Stimulated activated CD8-positive, alpha-beta memory T cell treated with anti-CD3 and anti-CD28 coated beads, Interleukin-4, amount 100 ng/mL, for 48 hours (primary cell): ENCODE measurements at places on chromosomes 11 and 22.

DNA sequence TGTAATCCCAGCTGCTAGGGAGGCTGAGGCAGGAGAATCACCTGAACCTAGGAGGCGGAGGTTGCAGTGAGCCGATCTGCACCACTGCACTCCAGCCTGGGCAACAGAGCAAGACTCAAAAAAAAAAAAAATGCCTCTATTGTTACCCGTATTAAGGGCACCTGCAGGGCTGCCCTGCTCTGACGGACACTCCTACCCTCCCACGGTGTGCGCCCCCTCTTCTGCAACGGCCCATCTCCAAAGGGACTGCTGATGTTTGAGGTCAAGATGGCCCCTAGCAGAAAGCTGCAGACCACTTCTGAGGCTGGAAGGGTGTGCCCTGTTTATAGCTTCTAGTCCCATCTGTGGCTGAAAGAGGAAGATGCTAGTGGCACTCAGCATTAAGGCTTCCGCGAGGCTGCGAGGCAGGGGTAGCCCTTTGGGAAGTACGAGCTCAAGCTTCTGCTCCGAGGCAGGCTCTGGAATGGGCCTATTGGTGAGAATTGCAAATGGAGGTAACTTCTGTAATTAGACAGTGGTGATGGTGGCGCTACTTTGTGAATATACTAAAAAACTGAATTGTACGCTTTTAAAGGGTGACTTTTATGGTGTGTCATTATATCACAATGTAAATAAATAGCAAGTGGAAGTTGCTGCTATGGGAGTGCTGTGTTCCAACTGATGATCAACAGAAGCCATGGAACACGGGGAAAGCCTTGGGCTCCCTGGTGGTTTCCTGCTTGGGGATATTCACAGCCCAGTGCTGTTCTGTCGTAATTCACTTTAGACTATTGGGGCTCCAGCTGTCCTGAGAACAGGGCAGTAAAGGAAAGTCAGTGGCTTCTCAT lies 24.3 kb downstream of the ARFGAP2 start:
- DNase-seq = no peak

- DNase-seq = no peak
These were observed 51.3 kb upstream of the FLI1 start for GRCh38 chr11:128642571-128642970.

- no peak for DNase-seq
These were observed 40.5 kb downstream of the GRAMD4 start for GRCh38 chr22:46660604-46661201.

GRCh38 chr11:120958185-120958584 lies 65.7 kb upstream of the TBCEL start:
- DNase-seq = no peak

GRCh38 chr22:44426981-44427380 lies 71.1 kb downstream of the RTL6 start:
- no peak for DNase-seq

- DNase-seq = no peak
These were observed 36.8 kb downstream of the SERPINH1 start for GRCh38 chr11:75598900-75599299.

GRCh38 chr22:49999063-49999945 lies 13.3 kb downstream of the IL17REL start:
- peak; percentile 53 for DNase-seq

- DNase-seq = no peak
These were observed 977.7 kb downstream of the JRKL start for GRCh38 chr11:97367406-97368083.

DNA sequence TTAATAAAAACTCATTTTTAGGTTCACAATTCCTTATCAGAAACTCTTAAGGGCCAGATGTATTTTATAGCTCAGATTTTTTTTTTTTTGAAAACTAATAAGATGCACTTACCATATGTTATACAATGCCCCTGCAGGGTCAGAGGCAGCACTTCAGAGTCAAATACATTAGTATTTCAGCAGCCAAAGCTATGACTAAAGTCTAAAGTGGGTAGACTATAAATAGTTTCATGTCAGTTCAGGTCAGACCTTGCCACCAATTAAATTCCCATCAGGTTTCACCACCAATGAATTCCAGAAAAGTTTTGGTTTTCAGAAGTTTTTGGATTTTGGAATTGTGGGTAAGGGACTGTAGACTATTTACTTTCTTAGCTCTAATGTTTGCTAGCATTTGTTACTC lies 75.9 kb downstream of the FAM83F start:
- no peak for DNase-seq

- DNase-seq = no peak
These were observed 131.6 kb downstream of the MN1 start for GRCh38 chr22:27669798-27670599.

DNA sequence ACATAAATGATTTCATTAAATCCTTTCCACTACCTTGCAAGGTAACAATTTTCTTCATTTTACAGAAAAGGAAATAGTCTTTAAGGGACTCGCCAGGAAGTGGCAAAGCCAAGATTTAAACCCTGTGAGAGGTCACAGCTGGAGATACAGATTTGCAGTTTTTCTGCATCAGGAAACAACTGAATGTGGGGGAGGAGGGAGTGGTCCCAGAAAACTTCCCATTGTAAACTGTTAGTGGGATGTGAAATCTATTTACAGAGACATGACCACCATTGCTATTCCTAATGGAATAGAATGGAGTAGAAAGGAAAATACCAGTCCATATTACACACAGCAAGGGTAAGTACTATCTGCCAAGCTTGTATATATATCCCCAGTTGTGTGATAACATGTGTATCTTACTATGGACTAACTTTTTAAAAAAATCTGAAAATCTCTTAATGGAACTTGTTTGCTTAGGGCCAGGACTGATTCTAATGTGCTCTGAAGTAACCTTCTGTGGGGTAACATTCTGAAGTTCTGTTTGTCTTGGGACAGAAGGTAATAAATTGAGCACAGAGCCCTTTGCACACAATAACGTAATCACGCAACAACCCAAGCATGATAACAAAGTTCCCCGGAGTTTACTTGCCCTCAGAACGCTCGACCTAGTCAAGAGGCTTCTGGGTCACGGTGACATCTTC lies 10.9 kb upstream of the TSKU start:
- no peak for DNase-seq

- DNase-seq = no peak
These were observed 24.6 kb downstream of the LRFN4 start for GRCh38 chr11:66881451-66881835.

DNA sequence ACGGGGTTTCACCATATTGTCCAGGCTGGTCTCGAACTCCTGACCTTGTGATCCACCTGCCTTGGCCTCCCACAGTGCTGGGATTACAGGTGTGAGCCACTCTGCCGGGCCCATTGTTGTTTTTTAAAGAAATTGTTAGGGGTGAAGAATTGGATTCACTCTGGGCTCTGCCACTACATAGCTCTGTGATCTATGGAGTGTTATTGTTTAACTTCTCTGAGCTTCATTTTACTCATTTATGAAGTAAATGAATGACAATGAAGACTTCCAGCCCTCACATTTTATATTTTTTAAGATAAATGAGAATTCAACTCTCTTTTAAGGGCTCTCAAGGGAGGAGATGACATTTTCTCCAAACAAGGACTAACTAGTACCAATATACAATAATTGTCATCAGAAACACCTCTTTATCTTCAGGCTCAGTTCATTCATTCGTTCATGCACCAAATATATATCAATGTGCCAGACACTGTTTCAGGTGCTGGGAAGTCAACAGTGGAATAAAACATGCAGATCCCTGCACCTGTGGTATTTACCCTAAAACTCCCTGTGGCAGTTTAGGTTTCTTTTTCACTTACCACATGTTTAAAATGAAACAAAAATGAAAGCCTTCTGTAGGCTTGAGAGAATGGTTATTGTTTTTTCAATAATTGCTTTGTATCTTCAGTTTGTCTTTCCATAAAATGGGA lies 23.5 kb upstream of the GRAMD1B start:
- DNase-seq = no peak

- DNase-seq = no peak
These were observed at the start of gene TPH1 for GRCh38 chr11:18046116-18046777. TPH1 (minus strand) TSS chr11:18046269; CDS start chr11:18040762, 5,507 bp downstream.
